Activated naive CD4-positive, alpha-beta T cell (primary cell): ENCODE measurements at places on chromosomes 3 and 15.

GRCh38 chr3:37309921-37310665 is 135.7 kb upstream of the LRRFIP2 start:
- no peak for DNase-seq

DNA sequence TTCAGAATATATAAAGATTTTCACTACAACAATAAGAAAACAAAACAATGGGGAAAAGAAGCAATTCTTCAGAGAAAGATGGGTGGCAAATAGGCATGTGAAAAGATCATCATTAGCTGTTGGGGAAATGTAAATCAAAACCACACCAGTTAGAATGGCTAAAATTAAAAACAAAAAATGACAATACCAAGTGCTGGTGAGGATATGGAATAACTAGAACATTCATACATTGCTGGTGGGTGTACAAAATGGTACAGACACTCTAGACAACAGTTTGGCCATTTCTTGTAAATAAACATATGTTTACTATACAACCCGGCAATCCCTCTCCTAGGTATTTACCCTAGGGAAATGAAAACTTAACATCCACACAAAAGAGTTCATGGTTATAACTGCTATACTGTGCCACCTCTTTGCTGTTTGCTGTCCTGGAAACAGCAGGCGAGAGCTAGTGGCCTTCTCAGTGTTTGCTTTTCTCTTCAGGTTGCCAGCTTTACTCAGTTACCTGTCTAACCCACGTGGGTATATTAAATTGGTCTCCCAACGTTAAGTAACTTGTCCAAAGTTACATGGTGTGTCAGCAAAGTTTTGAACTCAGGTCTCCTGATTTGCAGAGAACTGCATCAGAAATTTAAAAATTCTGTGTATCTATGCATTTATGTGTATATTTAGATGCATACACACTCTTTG is 4.6 kb upstream of the NIT2 start:
- DNase-seq: no peak

DNA sequence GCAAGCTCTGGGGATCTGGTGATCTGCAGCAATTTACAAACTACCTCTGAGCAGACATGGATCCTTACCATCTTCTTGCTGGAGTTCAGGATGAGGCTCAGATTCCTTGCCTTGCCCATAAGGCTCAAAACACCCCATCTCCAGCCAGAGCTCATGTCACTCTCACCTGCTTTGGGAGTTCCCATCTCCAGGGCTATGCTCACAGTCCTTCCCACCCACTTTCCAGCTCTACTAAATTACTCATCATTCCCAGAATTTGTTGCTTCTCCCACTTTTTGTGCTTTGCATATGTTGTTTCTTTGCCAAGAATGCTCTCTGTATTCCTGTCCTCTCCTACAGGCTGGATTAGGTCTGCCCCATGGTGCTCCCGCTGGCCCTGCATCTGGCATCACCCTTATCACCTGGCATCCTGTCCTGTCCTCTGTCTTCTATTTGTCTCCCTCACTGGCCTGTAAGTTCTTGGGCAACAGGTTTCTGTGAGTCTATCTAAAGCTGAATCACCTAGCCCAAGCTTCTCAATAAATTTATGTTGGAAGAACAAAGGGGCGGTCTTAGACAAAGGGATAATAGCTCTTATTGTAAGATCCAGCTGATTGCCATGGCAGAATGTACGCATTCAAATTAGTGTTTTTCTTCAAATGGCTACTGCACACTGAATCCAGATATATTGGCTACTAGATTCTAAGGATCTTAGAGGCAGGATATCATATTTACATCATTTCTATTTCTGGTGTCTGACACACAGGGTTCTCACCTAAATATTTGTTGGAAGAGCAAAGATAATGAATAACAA is 179.2 kb downstream of the CLSTN2 start:
- DNase-seq: no peak

GRCh38 chr3:106333911-106334618 is 465.3 kb upstream of the CBLB start:
- DNase-seq: no peak

- DNase-seq: no peak
Measured at GRCh38 chr3:182094321-182094720, 382.6 kb downstream of the SOX2 start.

DNA sequence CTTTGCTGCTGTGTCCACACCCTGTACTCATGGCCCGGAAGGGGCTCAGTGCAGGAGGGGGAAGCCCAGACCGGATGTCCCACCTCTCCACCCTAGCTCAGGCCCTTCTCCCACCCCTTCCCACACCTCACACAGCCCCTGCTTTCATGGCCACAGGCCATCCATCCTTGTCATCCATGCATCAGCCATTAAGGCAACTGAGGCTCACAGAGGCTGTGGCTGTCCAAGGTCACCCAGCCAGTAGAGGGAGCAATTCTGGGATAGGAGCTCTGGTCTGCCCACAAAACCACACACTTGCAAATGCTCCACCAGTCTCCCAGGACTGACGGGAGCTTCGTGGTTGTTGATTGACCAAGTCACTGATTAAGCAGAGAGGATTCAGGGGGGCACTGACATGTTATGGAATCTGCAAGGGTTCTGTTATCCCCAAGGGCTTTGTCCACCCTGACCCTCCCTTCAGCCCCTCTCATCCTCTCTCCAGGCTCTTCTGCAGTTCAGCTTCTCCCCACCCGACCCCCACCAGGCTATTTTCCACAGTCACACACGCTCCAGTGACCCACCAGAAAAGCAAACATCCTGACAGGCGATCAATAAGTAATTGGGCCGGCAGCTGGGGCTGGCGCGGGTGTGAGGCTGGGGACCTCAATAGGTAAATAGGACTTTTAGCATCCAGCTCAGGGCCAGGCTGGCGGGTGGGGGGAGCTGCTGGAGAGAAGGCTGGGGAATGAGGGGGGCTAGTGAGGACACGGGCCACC is 15.1 kb downstream of the LINGO1 start:
- no peak for DNase-seq

DNA sequence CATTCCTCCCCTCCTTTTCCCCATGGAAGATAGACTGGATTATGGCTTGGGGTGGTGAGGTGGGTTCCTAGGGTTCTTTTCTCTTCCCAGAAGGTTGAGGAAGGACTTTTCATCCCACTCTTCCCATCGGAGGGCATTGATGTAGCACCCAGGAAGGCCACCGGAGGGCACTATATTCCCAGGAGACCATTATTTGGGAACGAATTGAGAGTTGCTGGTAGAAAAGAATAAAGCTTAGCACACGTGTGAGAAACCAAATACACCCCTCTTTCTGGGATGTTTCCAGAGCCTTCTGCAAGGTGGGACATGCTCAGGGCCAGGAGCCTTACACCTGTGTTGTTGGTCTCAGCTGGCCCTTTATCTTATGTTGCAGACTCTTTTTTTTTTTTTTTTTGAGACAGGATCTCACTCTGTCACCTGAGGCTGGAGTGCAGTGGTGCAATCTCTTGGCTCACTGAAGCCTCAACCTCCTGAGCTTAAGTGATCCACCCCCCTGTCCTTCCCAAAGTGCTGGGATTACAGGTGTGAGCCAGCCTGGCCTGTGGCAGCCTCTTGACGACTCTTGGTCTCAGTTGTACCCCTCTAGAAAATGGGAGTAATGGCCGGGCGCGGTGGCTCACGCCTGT is 6.3 kb upstream of the CDC25A start:
- no peak for DNase-seq

- no peak for DNase-seq
Measured at GRCh38 chr3:87268646-87269211, 7.7 kb downstream of the POU1F1 start.

DNA sequence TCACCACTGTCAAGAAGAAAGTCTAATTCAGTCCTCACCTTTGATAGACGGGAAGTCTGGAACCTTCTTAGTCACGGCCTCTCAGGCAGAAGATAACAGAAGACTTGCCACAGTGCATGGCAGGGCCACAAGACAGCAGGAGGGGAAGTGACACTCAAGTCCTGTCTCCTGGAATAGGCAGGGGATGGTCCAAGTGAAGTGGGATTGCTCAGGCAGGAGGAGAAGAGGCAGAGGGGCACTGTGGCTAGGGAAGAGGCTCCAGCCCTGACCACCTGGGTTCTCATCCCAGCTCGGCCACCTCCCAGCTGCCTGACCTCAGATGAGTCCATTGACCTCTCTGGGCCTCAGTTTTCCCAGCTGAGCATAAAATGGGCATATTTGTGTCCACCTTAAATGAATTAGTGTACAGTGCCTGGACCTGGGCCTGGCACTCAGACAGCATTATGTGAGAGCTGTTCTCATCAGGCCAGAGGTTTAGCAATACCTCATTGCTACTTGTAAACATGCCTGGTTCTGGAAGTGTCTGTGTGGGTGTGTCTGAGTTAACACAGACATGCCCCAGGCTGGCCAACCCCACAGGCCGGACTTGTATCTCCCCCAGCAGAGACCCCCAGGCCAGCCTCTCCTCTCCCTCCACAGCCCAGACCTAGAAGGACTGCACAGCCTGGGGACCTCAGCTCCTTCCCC is 11.5 kb upstream of the PCSK6 start:
- no peak for DNase-seq

DNA sequence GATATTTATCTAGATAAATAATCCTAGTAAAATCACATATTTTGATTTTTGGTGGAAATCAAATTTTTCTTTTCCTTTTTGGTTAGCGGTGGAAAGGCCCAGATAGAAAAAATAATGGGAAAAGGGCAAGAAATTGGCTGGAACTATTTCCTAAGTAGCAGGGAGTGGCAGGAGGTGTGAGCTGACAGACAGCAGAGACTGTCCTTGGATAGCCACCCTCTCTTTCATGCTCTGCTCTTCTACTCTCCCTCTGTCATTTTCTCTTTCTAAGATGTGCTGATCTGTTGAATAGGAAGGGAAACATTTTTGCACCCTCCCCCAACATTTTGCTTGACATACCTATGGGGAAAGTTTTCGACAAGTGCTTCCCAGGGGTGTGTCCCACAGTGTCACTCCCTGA is 18.9 kb upstream of the ONECUT1 start:
- no peak for DNase-seq

GRCh38 chr3:31959251-31959650 is 21.8 kb downstream of the OSBPL10 start:
- no peak for DNase-seq

GRCh38 chr3:171092467-171092911 is 66.0 kb upstream of the SLC2A2 start:
- DNase-seq: no peak

DNA sequence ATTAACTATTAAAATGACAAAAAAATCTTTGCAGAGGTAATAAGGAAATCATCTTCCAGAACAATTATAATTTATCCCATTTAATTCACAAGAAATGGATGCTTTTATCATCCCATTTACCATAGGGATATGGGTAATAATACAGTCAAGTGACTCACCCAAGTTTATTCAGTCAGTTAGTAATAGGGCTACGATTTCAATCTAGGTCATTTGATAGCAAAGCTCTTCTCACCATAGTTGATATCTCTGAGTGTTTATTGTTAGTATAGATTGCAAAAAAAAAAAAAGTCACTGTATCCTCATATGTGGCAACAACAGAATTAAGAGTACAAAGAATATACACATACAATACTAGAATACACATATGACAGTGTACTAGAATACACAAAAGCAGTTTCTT is 797.1 kb downstream of the ROBO1 start:
- no peak for DNase-seq

DNA sequence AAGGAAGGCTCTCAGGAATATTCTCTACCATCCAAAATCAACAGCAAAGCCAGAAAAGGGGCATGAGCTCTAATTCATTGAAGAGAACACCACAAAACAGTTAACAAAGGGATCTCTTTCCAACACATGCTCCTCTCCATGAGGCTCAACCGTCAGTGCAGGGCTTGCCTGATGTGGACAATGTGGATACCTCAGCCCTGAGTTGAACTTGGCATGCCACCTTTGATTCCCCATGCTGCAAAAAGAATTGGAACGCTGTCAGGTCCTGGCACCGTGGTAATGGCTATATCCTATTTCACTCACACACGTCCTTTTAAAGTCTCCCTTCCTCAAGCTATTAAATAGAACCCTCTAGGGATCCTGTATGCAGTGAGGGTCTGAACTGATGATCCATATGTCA is 30.7 kb upstream of the IP6K2 start:
- no peak for DNase-seq

DNA sequence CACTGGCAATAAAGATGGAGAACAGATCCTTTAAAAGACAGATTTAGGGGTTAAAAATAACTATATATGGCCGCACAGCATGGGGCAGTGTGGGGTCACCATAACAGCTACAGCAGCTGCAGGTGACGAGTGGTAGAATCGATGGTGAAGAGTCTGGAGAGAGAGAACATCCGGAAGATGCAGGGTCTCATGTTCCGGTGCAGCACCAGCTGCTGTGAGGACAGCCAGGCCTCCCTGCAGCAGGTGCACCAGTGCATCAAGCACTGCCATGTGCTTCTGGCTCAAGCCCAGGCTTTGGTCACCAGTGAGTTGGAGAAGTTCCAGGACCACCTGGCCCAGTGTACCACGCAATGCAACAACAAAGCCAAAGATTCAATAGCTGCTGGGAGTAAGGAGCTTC is 93.7 kb upstream of the IMPG2 start:
- DNase-seq: no peak

DNA sequence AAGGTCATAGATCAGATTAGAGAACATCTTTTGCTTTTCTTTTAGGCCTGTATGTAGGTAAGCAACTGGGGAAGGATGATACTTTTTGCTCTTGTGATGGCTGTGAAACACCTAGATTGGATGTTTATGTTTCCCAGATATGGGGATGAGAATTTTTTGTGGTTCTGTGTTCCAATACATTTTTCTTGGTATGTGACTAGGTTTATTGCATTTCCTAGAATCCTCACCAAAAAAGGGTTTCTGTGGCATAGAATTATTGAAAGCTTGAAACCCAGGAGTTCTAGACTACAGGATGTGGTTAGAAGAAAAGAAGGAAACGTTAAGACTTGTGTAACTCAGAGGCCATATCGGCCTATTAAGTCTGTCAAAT is 25.8 kb downstream of the OXNAD1 start:
- DNase-seq: no peak

DNA sequence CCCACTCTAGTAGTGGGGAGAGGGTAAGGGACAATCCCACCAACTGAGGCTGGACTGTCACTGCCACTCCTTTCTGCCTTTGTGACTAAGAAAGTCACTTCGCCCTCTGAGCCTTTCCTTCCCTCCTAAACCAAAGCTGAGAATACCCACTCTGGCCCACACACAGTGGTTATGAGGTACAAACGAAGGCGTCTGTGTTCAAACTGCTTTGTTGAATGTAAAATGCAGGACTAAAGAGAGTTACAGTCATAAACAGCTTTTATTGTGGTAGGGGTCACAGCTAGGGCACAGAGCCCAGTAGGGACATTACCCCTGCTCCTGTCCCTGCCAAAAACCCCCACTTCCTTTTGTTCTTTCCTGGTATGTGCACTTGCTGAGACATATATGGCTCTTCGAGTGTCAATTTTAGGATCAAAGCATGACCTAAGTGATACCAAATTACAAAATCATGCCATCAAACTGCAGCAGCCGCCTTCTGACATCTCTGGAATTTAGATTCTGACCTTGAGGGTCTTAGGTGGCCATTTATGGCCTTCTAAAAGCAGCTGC is 45.1 kb downstream of the CTDSPL start:
- no peak for DNase-seq
